ENCODE measurements at places on chromosomes 7 and 10.

GRCh38 chr7:41630741-41631140, 72.1 kb downstream of the INHBA start:
- no peak for DNase-seq

GRCh38 chr10:129993621-129994020, 29.5 kb upstream of the EBF3 start:
- DNase-seq = no peak

- DNase-seq = peak; percentile 92
Measured at GRCh38 chr7:54292171-54292925, 249.8 kb upstream of the VSTM2A start.

DNA sequence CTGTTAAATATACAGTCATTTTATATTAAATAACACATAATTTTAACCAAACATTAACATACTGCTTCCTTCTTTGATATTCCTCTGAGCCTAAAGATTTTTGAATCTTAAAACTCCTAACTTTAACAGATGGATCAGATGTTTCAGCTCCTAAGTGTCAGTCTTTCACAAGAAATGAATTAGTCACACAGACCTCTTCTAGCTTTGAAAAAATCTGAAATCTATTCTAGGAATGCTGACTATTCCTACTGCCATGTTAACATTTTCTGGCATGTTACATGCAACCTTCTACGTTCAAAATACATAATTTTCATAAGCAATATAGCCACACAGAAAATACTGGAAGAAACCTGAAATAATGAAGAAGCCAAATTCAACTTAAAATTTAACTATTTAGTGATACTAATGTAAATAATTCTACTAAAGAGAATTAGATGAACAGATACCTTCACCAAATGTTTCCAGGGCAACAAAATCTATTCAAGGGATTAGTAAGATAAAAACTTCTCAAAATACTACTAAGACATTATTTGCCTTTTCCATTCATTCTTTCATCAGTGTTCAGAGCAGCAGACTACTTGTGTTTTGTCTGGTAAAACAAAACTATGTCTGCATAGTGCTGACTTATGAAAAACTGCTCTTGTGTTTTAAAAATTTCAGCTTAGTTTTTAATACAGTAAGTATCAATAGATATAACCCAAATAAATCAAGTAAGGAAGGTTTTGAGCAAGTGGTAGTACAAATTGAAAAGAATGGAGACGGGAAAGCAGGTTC, 9.2 kb downstream of the JMJD1C start:
- no peak for DNase-seq

DNA sequence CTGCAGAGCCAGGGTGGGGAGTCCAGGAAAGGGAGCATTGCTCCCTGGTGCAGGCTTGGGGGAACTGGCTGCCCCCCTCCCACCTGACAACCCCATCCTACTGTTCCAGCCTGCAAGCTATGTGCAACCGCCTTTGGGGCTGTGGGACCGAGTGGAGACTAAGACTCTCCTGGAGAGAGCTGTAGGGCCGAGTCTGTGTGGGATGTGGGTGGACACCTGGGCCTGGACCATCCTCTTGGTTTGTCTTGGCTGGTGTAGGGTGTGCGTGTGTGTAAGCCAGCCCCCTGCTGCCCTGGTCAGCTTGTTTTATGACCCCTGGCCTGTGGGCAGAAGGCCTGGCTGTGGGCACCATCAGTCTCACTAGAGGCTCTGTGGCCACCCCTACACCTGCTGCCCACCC, 1.6 kb upstream of the RAMP3 start:
- no peak for DNase-seq

DNA sequence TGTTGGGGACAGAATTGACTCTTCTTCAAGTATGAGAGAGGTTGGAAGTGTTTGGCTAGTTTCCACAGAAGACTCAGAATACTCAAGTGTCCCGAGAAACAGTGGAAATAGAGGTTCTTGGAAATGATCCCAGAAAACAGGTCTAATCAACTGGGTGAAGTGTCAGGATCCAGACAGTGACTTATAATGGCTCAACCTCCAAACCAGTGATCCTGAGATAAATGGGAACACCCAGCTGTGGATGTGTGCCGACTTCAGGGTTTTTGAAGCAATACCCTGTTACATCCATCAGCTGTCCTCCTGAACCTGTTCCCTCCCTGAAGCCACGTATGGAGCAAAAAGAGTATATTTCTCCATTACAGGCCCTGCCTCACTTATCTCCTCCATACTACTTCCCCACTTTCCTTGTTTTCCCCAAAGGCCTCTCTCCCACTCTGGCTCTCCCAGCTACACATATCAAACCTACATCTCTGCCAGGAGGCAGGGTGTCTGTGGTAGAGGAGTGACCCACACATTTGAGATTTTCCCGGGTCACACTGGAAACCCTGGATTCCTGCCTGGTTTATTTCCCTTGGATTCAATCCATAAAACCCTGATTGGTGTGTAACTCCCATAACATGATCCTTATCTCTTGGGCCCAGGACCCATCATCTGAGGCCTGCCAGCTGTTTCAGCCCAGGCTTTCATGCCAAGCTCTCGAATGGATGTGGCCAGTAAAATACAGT, 17.6 kb upstream of the ELOVL3 start:
- no peak for DNase-seq

- DNase-seq = no peak
Measured at GRCh38 chr10:87642988-87643387, 16.7 kb upstream of the PAPSS2 start.

DNA sequence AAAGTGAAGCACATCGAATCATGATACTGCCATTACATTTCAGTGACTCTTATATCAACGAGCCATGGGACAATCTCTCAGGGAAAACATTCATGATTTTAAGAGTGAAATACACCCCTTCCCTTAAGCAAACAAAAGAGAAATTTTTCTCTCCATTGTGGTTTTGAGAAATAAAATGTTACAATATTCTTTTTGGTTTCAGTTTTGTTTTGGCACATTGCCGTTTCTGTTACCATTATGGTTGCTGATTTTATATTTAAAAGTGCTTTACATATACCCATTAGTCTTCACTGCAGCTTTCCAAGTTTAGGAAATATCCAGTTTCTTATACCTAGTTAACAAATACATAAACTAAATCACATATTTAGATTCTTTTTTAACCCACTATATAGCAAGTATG, 126.8 kb upstream of the SEM1 start:
- DNase-seq = no peak

DNA sequence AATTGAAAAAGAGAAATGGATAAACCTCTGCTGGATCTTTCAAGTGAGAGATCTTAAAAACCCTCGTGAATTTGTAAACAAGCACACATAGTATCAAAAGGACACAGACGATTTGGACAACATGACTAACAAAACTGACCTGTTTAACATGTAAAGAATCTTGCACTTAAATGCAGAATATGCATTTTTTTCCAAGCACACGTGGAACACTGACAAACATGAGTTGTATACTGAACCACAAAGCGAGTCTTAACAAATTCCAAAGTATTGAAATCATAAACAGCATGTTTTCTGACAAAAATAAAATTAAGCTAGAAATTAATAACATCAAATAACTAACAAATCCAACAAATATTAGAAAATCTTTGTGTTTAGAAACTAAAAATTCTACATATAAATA, 65.0 kb upstream of the ZNF746 start:
- no peak for DNase-seq

- DNase-seq = no peak
Measured at GRCh38 chr10:8766899-8767298, 712.4 kb downstream of the GATA3 start.

GRCh38 chr10:100148353-100149211, 37.2 kb downstream of the ERLIN1 start:
- DNase-seq = no peak

GRCh38 chr7:5287802-5288201, 5.1 kb downstream of the SLC29A4 start:
- DNase-seq = no peak

DNA sequence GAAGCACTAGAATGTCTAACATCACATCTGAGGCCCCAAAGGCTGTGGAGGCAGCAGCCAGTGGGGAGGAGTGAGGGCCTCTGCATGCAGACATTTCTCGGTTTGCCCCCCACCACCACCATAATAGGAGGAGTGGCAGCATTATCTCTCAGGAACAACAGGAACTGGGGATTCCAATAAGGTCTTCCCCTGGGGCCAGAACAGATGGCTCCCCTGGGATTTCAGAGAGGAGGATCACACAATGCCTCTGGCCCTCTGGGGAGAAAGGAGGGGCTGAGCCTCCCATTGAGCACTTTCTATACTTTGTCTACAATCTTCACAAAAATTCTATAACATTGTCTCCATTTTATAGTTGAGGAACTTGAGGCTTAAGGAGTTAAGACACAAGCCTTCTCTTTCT, 61.1 kb downstream of the GRID1 start:
- no peak for DNase-seq

DNA sequence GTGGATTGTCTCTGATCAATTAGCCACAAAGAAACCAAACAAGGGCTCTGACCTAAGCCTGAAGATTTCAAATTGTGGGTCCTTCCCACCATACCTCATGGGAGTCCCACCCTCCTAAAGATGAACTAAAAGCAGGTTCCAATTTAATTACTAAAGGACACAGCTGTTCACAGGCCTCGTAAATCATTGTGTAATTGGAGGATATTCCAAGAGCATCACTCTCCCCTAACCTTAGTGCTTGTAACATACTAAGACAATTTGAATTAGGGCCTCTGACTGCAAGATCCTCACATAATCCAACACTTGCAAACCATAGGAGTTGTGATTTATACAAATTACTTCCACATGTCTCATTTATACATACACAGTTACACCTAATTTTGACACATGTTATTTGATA, 44.4 kb downstream of the FOXI2 start:
- no peak for DNase-seq

GRCh38 chr10:35758076-35758475, 116.0 kb upstream of the FZD8 start:
- DNase-seq = no peak

- DNase-seq = no peak
Measured at GRCh38 chr10:8919280-8919679, 864.8 kb downstream of the GATA3 start.

DNA sequence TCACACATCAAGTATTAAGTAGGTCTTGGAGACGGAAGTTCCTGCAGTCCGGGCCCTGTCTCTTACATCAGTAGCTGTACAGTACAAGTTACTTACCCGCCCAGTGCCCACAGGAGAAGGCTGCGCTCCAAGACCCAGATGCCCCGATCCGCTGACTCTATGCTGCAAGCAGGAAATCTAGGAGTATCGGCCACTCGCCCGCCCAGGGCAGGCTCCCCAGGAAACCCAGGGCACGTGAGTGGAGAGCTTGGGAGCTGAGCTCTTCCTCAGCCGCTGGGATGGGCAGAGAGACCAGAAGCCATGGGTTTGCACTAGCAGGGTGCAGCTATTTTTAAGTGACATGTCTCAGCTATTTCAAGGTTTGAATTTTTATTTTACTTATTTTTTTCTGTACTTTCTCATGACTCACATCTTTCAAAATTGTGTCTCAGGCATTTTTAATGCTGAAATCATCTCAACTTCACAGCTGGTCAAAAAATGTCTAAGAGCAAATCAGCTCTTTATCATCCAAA, 1.9 kb upstream of the GPER1 start:
- DNase-seq = no peak

DNA sequence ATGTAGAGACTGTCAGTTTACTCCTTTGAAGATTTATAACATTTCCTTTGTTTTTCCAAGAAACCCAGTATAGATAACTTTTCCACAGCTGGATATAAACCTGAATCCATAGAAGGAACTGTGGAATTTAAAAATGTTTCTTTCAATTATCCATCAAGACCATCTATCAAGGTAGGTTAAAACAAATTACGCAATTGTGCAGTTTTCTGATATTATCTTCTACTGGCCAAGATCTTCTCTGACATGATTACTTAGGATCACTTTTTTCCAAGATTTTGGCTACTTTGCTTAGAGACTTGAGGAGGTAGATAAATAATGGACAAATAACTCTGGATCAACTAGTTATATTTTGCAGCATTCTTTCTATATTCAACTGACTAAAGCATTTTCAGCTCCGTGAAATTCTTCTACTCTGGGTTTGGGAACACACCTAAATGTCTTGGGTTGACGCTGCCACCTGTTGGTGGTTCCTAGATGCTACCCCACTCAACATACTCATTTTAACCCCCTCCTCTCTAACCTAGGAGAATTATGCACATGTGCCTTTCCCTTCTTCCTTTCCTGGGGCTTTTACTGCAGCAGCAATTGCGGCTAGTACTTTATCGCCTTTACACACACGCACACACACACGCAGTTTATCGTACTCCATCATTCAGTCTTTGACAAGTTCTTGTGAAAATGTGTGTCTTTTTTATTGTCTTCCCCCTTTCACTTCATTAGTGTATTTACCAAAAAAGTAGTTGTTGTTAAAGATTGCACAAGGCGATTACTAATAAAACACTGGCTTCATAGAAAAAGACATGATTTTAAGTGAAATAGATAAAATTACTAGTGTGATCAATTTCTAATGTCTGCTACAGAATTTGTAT, 32.7 kb downstream of the ABCB5 start:
- peak; percentile 70 for DNase-seq

DNA sequence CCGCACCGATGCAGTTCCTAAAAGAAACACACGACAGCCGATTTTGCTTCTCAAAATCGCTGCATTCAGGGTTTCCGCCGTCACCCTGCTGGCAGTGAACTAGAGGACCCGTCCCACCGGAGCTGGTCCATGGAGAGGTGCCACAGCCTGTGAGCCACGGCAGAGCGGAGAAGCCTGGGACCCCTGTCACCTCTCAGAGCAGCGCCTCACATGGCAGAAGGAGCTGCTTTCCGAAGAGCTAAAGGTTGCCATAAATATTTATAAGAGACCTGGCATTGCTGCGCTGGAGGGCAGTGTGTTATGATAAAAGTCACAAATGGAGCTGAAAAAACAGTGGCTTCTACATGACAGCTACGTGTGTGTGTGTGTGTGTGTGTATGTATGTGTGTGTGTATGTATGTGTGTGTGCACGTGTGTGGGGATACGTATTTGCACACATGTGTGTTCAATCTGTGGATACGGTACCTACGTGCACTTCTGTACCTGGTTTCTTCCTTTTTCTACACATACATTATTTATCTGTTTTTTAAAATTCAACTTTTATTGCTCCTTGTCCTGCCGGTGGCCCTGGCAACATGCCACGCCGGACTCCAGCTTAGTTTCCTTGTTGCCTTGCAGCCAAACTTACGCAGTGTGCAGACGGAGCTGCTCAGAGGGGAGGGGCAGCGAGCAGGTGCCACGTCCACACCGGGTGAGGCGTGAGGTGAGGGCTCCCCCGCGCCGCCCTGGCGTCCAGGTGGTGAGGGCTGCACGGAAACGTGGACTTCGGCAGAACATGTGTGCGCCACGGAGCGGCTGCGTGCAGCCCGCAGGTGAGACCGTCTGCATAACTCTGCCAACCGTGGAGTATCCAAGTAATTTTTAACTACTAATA, 115.2 kb upstream of the PITRM1 start:
- no peak for DNase-seq

DNA sequence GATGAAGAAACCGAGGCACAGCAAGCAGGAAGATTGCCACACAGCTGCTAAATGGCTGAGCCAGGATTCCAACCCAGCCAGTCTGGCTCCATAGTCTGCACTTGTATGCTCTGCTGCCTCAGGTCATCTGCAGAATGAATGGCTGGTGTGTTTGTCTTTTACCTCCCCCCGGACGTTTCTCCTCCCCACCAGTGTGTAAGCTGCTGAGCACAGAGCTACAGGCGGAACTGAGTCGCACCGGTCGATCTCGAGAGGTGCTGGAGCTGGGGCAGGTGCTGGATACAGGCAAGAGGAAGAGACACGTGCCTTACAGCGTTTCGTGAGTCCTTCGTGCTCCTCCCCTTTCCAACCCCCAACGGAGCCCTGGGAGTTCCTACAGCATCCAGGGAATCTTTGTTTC, 2.6 kb downstream of the CNPY4 start:
- DNase-seq = no peak

All from neural progenitor cell (in vitro differentiated cells).